ENCODE measurements at places on chromosomes 1 and 21.

DNA sequence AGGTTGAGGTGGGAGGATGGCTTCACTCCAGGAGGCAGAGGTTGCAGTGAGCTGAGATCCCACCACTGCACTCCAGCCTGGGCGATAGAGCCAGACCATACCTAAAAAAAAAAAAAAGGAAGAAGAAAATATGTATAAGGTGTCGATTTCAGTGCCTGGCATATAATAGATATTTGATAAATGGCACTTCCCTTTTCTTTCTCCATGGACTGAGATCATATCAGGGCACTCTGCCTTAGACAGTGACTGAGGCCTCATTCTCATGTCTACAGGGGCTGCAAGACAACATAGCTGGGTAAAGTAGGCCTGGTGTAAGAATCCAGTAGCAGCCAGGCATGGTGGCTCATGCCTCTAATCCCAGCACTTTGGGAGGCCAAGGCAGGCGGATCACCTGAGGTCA, 21.2 kb downstream of the PCAT6 start:
- DNase-seq: no peak

GRCh38 chr1:65209005-65209885, 61.2 kb downstream of the AK4 start:
- DNase-seq: peak; percentile 6

- DNase-seq: no peak
These were observed 517.2 kb upstream of the NR5A2 start for GRCh38 chr1:199510314-199510713.

DNA sequence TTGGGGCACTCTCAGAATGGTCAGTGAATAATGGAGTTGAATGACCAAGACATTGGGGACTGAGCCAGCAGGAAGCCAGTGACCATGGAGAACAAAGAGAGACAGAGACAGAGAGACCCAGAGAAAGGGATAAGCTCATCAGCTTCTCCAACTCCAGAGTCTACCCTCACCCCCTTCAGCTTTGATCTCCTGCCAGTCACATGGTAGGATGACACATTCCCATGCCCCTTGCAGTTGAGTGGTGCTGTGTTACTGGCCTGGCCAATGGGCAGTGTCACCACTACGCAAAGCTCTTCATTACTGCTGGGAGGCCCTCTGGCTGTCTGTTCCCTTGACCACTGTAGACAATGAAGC, 643.5 kb downstream of the AJAP1 start:
- no peak for DNase-seq

DNA sequence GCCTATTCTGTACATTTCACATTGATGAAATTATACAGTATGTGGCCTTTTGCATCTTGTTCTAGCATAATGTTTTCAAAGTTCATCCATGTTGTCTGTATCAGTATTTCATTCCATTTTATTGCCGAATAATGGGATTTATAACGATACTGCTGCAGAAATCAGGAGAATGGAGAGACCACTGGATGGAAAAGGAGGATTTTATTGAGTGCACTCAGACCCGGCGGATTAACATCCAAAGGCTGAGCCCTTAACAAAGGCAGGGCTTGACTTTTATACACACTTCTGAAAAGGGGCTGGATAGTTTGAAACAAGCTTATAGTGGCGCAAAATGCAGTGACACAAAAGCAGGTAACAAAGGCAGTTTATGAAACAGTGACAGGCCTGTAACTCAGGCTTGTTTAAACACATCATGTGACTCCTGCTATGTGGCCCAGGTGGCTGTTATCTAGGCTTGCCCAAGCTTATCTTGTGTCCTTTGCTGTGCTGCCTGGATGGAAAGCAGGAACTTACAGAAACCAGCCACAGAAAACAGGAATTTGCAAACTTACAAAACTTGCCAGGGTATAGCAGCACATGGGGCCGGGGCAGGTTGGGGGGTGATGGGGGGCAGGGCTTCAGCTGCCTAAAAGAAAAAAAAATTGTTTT, 32.8 kb upstream of the KCNJ15 start:
- DNase-seq: no peak

GRCh38 chr1:81512252-81513003, 288.3 kb upstream of the ADGRL2 start:
- DNase-seq: no peak

- no peak for DNase-seq
These were observed 84.4 kb downstream of the HSF2BP start for GRCh38 chr21:43574741-43575472.

- peak; percentile 84 for DNase-seq
These were observed 350 bp upstream of the S100A6 start for GRCh38 chr1:153536012-153536670.

GRCh38 chr1:68175621-68176398, 56.5 kb downstream of the WLS start:
- no peak for DNase-seq

DNA sequence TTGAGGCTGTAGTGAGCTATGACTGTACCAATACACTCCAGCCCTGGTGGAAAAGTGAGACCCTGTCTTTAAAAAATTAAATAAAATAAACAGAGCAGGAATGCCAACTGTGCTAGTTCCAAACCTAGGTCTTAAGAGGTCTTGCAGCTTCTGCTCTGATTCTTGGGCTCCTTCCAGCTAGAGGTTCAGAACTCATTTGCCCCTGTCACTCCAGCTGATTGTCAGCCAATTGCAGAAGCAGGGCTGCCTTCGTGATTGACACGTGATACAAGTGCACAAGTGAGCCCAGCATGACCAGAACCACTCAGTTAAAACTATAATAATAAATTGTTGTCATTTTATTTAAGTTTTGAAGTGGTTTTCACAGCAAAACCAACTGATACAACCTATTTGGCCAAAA, 298.4 kb downstream of the USP25 start:
- no peak for DNase-seq

DNA sequence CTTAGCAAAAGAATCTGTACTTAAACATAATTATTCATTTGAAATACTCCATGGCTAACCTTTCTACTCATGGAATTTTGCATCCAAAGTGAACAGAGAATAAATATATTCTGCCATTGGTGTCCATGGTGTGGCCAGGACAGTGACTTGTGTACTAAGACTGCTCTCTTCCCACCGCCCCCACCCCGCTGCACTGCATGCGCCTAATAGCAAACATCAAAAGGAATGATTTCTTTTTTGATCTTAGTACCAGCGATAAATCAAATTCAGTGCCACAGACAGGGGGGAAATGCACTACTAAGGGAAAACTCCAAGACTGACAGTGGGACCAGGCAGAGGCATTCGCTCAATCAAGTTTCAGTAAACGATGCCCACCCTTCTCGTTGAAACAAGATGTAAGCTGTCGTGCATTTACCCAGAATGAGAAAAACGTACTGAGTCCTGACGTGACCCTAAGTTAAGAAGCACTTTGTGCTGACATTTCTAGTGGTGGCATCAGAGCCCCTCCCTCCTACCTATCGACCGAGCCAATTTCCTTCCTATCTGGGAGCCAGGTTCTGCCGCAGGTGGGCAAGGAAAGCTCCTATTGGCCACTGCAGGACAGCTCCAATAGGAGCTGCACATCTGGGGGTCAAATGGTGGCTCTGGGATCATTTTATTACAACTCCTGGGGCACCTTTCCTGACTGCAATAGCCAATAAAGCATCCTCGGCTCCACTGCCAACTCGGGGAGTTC, 12.5 kb downstream of the ESRRG start:
- DNase-seq: no peak

DNA sequence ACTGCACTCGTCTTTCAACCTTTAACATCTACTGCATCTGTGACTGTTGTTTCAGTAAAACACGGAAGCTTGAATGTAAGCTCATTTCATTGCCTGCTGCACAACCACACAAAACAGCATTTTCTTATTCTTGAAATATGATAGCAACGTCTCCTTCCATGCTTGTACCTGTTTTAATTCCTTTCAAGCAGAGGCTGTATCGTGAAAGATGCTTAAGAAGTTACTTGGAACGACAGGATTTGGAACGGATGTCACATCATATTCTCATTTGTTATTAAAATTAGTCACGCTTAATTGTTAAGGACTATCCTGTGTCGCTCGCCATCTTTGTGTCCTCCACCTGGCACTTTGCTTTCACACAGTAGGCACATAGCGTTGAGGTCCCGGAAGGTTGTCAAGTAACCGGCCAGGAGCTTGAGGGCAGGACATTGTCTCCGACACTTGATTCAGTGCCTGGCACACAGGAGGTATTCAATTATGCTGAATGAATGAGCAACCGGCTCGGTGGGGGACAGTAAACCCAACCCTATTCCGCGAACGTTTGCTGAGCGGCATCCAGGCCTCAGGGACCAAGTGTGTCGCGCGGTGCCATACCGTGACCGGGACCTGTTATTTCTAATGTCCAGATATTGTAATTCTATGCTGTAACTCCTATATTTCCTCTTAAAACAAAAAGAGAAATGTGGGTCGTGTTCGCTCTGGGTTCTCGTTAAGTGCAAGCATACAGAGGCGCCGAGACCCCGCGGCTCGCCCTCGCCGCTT, 499 bp upstream of the SH3GLB1 start:
- no peak for DNase-seq

DNA sequence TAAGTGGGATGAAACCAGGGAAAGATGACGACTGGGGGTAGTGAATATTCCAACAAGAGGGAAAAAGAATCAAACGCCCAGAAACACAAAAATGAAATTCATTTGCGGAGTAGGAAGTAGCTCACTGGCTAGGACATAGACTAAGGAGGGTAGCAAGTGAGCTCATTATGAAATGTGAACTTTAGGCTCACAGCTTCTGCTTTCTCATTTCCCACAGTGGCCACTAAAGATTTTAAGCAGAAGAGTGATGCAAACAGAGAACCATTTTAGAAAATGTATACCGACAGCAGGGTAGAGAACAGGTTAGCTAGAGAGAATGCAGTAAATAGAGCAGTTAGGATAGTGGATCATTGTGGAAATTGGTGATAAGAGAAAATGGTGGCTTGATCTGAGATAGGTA, 3.5 kb downstream of the CD48 start:
- DNase-seq: no peak

DNA sequence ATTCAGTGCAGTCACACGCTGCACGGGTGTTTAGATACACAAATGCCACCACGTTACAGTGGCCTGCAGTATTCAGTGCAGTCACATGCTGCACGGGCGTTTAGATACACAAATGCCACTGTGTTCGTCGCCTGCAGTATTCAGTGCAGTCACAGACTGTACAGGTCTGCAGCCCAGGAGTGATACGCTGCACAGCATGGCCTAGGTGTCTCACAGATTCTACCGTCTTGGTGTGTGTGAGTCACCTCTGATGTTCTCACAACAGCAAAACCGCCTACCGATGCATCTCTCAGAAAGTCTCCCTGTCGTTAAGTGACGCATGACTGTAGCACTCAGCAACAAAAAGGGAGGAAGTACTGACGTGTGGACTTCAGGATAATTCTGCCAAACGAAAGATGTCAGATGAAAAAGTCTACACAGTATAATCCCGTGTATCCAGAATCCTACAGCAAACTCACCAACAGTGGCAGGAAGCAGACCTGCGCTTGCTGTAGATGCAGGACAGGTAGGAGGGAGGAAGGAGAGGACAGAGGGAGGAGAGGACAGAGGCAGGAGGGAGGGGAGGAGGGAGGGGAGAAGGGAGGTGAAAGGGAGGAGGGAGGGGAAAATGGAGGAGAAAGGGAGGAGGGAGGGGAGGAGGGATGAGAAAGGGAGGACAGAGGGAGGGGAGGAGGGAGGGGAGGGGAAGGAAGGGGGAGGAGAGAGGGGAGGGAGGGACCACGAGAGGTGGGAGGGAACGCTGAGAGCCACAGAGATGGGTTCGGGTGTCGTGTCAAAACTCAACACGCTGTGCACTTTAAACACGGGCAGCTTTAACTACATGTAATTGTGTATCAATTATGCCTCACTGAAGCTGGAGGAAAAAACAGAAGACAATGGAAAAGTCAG, 36.3 kb upstream of the PCBP3 start:
- DNase-seq: peak; percentile 53

- no peak for DNase-seq
These were observed 95.5 kb upstream of the TARDBP start for GRCh38 chr1:10916991-10917390.

GRCh38 chr1:171221665-171222591, 26.4 kb upstream of the FMO1 start:
- no peak for DNase-seq

DNA sequence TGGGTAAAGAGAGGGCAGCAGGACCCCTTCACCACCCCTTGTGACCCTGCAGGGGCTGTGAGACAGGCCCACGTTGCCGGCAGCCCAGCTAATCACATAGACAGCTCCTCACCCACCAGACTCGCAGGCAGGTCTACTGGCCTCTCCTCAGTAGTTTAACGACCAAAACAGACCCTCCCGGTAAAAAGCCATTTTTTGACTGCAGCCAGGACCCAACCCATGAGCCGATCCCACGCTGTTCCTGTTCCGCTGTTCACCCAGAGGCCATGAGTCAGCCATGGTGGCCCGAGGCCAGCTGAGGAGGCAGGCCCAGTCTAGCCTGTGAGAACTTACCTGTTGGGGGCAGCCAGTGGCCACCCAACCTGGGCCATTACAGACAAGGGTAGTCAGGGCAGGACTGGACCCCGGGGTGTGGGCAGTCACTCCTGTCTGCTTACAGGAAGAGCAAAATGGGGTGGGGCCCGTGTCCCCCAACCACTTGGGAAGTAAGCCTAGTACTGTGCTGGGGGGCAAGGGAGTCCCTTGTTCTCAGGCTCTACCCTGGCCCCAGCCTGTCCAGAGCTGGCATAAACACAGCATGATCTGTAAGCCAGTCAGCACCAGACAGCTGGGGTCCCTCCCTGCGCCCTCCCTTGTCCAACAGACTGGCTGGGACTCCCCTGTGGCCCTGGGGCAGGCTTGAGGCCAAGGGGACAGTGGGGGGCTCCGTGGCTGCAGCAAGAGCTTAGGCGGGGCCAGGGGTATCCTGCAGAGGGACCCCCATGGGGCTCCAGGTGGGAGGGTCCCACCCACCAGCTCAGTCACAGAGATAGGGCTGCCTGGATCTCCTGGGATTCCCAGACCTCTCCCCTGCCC, 61.9 kb downstream of the WNT9A start:
- no peak for DNase-seq

DNA sequence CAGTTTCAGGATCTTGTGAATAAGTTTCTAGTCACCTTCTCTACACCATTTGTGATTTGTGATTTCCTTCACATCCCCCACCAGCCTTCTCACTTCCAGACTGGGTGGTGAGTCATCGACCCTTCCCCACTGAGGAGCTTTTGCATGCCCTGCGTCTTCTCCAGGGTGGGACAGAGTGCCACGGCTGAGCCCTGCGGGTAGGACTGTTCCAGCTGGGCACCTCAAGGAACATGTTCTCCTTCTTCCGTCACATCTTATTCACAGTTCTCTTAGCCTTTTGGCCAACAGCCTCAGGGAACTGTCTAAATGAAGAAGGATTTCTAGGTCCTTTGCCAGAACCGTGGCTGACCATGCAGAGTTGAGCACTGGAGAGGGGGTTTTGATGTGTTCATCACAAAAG, 116.5 kb downstream of the TMEM53 start:
- no peak for DNase-seq

DNA sequence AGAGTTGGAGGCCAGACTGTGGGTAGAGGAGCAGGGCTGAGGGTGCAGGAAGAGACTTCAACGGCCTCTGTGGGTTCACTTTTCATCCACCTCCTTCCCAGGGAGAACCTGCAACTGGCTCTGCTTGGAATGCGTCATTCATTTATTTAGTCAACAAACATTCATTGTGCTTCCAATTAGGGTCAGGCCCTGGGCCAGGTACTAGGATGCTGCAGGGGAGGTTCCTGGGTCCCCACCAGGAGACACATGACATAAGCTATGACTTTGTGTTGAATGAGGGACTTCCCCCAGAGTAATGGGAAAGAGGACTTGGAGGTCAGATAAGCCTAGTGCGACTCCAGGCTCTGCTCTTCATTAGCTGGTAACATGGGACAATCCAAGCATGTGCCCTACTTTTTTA, 46.3 kb upstream of the RPL11 start:
- DNase-seq: no peak

- DNase-seq: no peak
These were observed 56.3 kb upstream of the HTR1D start for GRCh38 chr1:23273450-23274133.

Data from CD4-positive, alpha-beta memory T cell (primary cell).